NCI-H510A treated with DMSO at 0.1 percent for 48 hours (cell line): ENCODE measurements at places on chromosomes 1 and 21.

DNA sequence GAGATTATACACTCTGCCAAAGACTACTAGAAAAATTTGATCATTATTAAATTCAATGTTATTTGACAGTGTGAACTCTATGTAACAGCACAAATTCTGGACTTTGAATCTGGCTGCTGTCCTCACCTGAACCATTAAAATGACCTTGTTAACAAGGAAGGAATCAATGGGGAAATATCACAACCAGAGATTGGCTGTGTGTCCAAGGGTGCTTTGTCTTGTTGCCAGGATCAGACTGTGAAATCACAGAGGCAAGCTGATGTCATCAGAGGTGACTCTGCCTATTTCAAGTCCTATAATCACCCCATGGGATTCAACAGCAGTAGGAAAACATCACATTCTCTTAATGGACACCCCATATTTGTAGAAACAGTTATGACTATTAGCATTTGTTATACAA, 46.8 kb downstream of the ADAMTS5 start:
- DNase-seq, result no peak

DNA sequence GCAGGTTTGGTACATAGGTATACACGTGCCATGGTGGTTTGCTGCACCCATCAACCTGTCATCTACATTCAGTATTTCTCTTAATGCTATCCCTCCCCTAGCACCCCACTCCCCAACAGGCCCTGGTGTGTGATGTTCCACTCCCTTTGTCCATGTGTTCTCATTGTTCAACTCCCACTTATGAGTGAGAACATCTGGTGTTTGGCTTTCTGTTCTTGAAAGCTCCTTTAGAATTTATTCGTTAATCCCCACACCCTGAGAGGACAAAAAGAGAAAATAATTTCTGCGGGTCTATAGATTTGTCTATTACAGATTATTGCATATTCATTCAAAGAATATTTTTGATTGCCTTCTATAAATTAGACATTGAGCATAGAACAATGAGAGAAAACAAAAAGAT, 455.5 kb downstream of the PLPP3 start:
- DNase-seq, result no peak

- no peak for DNase-seq
These were observed 20.1 kb downstream of the PPP2R5A start for GRCh38 chr1:212305342-212305741.

- DNase-seq, result no peak
These were observed 8.2 kb upstream of the TRIM63 start for GRCh38 chr1:26075421-26076144.

- DNase-seq, result no peak
These were observed 69.0 kb downstream of the PGBD5 start for GRCh38 chr1:230356869-230357794.

- peak; percentile 79 for DNase-seq
These were observed 169.3 kb downstream of the SEC16B start for GRCh38 chr1:177800400-177801088.

GRCh38 chr1:213669964-213670691, 317.6 kb upstream of the PROX1 start:
- peak; percentile 95 for DNase-seq

- DNase-seq, result no peak
These were observed 244.7 kb upstream of the IRF2BP2 start for GRCh38 chr1:234854645-234855039.

- DNase-seq, result no peak
These were observed 39.8 kb upstream of the HNRNPU start for GRCh38 chr1:244904119-244904518.

DNA sequence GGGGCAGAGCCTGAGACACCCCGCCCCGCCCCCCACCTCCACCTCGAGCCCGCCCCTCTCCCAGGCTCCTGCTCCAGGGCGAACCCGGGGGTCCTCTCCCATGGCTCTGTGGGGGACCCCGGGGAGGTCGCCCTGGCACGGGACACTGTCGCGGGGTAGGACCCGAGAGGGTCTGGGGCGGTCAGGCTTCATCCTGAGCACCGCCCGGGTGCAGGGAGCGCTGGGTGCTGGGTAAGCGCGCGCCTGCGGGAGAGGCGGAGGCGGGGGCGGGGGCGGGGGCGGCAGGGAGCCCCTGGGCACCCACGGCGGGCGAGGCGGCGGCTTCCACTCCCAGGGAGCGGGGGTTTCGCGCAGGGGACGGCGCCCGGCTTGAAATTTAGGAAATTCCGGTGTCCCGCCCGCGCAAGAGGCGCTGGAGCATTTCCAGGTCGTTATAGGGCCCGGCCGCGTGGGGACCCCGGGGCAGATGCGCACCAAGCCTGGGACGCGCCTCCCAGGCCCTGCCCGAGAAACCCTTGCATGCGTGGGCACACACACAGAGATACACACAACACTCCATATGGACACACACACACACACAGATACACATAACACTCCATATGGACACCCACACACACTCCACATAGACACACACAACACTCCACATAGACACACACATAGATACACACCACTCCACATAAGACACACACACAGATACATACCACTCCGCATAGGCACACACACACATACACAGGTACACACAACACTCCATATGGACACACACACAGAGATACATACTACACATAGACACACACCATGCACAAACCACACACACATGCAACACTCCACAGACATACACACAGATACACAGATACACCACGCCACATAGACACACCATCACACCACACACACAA, 48.7 kb upstream of the SLC19A1 start:
- DNase-seq, result no peak
